ENCODE measurements at places on chromosomes 7 and 10. TPM values are rescaled to one million over a fixed set of nuclear protein-coding genes. Genes with fewer than 3 reads are reported as not detected.

Gene SLC25A28
- total RNA-seq = 53.1 TPM

Gene CPN1
- total RNA-seq = not detected

DNA sequence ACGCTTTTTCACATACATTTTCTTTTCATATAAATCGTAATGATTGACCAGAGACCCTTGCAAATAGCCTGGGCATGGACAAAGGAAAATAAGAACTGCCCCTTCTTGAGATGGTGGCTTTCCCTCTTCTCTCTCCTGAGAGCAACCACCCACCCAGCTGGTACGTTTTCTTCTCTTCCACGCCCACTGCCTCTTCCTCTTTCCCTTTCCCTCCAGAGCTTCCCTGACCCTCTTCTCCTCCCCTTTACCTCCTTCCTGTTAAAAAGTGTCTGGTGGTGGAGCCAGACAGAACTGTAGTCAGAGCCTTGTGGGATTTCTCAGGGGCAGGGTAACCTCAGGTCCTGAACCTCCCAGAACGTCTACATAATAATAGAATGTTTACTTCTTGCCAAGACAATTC, 23.2 kb downstream of the GPR141 start:
- DNase-seq = no peak

- DNase-seq = no peak
Observed at GRCh38 chr10:86195521-86196157, 171.0 kb downstream of the GRID1 start.

DNA sequence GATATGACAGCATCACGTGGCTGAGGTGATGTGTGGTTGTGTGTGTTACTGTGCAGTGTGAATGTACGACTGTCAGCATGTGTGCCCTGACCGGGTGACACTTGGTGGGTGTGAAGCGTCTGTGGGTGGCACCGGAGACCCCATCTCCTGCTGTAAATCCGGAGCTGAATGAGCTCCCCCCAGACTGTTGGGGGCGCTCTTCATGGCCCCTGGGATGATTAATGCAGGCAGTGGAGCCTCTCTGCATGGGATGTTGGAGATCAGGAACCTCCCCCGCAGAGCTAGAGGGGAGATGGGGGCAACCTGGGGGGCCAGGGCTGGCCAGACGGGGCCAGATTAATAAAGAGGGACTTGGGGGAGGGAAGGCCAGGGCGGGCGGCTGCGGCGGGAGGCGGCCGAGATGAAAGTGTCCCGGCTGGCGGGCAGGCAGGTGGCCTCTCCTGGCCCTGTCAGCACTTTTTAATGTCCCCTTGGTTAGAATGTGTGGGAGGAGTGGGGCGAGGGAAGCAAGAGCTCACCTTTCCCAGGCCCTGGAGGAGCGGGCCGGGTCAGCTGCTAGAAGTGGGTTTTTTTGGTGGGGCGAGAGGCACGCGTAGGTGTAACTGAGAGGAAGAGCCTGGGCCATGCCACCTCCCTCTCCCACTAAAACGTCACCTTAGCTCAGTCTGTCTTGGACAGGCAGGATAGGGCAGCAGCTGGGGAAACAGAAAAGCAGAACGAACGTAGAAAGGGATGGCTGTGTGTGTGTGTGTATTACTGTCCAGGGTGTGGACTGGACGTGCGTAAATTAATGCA, 34.1 kb downstream of the HIF1AN start:
- DNase-seq = no peak

GRCh38 chr10:13848520-13849445, 262.0 kb downstream of the PRPF18 start:
- no peak for DNase-seq

DNA sequence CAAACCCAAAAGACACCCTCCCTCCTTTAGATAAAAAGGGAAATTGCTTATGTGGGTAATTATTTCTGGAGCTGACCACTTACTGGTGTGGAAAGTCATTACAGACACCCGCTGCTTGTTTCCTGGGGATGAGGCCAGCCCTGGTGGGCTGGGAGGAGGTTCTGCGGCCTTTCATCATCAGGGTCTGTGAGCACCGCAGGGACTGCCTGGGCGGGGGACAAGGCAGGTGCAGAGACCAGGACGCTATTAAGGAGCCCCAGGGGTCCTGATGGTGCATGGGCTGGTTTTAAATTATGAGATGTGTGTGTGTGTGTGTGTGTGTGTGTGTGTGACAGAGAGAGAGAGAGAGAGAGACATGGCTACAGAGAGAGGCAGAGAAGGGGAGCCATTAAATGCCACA, 171.2 kb downstream of the DNAJB6 start:
- no peak for DNase-seq

- DNase-seq = no peak
Observed at GRCh38 chr10:2476812-2477553, 590.4 kb upstream of the PFKP start.

DNA sequence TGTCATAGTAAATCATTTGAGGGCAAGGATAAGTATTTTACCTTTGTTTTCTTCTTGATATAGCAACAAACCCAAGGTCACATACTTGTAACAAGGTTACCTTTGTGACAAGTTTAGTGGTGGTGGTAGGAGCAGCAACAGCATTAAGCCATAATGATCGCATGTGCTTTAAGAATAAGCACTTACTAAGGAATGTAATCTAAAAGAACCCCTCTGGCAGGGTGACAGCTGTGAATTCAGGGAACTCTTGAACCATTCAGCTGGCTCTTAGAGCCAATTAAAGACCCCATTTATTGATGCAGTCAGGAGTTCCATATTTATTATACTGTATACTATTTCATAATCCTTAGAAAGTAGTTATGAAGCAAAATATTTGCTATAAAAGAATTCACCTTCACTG, 370.8 kb downstream of the EXOC4 start:
- no peak for DNase-seq

- peak; percentile 64 for DNase-seq
Observed at GRCh38 chr7:93148144-93148543, at the start of gene SAMD9L. Gene SAMD9L (minus strand): TSS chr7:93148385. CDS start chr7:93135971, 12,414 bp downstream.

- DNase-seq = no peak
Observed at GRCh38 chr7:130476297-130477150, 15.4 kb upstream of the MEST start.

DNA sequence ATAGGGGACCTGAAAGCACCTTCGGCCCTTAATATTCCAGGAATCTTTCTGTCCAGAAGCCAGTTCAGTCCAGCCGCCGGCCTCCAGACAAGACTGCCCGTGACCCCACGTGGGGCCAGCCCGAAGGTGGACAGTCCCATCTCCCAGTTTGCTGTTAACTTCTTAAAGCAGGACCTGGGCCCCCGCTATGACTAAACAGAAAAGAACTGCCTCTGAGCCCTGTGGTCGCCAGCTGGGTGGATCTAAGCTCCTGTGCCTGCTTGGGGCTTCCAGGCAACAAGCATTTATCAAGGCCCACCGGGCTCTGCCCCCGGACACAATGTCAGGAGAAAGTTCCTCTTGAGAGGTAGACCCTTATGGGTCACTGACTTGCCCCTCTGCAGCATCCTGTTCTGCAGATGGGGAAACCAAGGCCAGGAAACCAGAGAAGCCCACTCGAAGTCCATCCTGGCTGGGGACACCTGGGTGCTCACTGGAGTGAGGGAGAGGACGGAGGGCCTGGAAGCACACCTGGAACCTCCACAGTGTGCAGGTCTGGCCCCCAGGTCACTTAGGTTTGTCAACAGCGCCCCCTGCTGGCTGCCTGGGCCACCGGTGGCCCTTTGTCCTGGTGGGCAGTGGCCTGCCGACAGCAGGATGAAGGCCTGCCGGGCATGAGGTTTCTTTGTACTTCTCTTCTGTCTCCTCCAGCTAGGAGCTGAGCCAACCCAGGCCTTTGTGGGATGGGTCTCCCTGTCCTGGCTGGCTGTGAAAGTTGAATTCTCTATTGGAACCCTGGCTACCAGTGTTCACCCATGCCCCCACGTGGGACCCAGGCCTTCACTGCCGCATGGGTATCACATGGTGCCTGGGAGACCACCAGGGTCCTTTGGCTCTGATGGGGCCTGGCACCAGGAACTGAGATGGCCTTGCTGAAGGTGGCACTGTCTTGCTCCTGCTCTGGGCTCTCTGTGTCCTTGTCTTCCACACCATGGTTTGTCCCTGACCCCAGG, 128.0 kb downstream of the ZMIZ1 start:
- peak; percentile 71 for DNase-seq

- DNase-seq = peak; percentile 41
Observed at GRCh38 chr7:31192986-31193385, 140.9 kb downstream of the ADCYAP1R1 start.

DNA sequence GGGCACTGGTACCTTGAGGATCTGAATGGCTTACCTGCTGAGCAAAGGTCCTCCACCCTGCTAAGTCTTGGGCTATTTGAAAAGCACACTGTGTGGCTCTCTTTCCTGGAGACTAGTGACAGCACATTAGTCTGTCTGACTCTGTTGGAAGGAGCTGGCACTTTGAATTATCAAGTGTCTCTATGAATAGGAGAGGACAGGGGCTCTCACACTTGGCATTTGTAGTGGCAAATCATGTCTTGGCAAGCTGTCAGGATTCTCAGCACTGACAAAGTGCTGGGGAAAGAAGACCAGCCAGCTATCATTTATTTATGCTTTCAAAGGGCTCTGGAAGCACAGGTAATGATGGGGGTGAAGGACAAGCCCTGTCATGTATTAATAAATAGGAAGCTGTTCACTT, 62.8 kb downstream of the MTPN start:
- no peak for DNase-seq

DNA sequence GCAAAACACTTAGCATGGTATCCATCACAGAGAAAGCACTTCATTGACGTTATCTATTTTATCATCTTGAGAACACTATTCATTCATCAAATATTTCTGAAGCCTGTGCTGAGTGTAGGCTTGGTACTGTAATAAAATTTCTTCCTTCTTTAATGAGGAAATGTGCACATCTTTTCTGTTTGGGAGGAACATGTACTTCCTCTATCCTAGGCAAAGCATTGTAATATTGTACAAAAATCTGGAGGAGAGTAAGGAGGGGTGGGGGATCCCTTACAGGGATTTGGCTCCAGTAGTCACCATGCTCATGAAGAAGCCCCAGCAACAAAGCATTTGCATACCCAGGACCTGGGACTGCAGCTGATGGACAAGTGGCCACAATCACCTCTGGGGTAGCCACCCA, 39.9 kb upstream of the SORCS3 start:
- no peak for DNase-seq

DNA sequence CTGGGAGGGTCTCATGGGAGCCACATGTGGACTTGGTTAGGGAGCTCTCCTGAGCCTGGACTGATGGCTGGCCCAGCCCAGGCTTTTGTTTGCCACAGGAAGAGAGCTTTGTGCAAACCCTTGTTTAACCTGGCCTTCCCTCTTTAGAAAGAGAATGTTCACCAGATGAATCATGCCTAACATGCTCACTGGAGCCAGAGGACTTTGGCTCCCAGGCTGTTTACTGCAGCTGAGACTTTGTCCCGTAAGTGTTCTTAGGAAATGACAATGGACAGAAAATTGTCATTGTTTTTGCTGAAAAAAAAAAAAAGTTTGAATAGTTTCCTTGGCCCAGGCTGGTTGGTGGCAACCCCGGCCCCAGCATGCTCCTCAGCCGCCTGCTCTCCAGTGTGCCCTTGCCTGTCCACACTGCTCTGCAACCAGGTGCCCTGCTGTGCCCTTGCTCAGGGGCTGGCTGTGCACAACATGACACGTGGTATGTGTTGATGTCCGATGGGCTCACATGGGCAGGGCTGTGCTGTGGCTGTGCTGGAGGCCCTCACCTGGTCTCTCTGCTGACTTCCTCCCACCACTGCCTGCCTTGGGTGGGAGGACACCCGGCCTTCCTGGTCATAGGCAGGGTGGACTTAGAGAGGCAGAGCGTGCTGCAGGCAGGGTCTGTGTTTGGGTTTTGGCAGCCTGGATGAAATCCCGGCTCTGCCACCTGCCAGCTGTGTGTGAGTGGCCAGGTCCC, 215.3 kb upstream of the ZNF32 start:
- no peak for DNase-seq

DNA sequence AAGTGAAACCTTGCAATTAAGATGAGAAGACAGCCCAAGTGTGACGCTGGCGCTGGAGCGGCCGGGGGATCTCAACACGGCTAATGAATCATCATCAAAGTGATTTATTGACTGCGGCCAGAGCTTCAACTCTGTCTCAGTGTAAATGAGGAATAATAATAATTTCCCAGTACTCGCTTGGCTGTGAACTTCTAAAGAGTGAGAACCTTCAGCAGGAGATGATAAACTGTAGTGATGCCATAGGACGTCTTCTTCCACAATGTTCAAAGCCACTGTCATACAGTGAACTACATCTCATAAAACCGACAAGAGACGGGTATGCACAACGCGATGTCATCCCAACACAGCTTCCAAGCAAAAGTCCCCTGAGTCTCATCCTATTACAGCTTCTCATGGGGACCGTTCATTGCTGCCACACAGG, 123.6 kb upstream of the NOBOX start:
- no peak for DNase-seq
